Tongue (tissue), 3 donors: ENCODE measurements at places on chromosomes 7 and 10. TPM values are rescaled to one million over a fixed set of nuclear protein-coding genes. Genes with fewer than 3 reads are reported as not detected.

Gene ACHE
- total RNA-seq, result 112 TPM

Gene DYNC1I1
- total RNA-seq, result 2.6 TPM

Gene LEP
- total RNA-seq, result not detected

Gene APBB1IP
- 2.7 TPM for total RNA-seq

Gene DCLRE1A
- 7.8 TPM for total RNA-seq

Gene OPALIN
- not detected for total RNA-seq
